ENCODE measurements at places on chromosomes 3 and 15.

DNA sequence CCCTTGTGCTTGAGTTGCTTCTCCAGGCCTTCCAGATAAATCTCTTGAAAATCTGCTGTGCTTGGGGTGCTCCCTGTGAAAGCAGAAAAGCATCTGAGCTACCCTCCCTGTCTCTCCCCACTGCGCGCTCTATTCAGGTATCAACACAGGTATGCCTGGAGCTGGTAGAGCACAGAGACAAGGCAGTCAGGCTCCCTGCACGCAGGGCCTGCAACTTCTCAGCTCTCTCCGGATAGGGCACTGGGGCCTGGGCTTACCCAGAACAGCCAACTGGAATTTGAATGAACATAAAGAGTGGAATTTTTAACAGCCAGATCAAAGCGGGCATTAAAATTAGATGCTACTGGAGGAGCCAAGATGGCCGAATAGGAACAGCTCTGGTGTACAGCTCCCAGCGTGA, 183.6 kb downstream of the XXYLT1 start:
- no peak for DNase-seq

DNA sequence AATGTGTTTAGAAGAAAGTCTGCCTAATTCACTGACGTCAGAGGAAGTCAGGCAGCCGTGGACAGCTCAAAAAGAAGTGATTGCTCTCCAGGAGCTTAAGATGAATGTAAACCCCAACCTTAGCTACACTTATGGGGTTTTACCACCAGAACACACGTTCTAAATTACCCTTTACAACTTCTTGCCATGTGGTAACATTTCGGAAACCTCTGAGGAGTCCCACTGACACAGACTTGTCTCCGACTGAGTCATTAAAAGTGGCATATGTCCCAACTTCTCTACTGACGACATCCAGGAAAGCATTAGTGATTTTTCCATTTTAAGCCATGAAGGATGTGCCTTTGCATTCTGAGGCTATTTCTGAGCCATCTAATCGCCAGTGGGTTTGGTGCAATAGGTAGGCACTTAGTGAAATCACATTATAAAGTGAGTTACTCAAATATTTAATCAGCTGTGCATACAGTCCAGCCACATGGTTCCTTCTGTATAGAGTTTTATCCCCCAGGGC, 32.4 kb downstream of the C2CD4A start:
- DNase-seq = no peak

- no peak for DNase-seq
Measured at GRCh38 chr3:66486202-66486601, 14.6 kb downstream of the LRIG1 start.

DNA sequence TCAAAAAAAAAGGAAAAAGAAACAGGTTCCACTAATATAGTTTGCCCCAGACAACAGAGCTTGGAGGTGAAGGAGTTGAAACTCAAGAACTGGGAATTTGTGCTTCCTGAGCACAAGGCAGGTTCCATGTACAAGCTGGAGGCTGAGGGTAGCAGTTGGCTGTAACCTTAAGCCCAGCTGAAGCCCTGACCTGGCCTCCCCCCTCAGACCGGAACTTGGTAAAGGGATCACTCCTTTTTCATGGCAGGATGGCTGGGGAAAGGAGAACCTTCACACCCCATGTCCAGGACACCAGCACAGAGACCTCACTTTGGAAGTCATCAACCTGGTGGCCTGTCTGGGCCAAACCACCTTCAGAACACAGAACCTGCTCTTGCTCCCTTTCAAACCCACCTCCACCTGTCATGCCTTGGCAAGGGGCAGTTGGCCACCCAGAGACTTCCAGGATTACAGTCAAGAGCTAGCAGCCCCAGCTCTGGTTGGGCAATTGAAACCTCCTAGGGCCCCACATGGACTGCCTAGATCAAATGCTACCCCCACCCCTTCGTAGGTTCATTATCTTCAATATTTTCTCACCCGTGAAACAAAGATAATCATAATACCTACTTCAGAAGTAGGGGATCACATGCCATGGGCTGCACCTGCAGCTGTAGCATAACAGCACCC, 3.5 kb downstream of the RPL29 start:
- DNase-seq = no peak

- no peak for DNase-seq
Measured at GRCh38 chr3:178455226-178455625, 81.0 kb upstream of the KCNMB2 start.

DNA sequence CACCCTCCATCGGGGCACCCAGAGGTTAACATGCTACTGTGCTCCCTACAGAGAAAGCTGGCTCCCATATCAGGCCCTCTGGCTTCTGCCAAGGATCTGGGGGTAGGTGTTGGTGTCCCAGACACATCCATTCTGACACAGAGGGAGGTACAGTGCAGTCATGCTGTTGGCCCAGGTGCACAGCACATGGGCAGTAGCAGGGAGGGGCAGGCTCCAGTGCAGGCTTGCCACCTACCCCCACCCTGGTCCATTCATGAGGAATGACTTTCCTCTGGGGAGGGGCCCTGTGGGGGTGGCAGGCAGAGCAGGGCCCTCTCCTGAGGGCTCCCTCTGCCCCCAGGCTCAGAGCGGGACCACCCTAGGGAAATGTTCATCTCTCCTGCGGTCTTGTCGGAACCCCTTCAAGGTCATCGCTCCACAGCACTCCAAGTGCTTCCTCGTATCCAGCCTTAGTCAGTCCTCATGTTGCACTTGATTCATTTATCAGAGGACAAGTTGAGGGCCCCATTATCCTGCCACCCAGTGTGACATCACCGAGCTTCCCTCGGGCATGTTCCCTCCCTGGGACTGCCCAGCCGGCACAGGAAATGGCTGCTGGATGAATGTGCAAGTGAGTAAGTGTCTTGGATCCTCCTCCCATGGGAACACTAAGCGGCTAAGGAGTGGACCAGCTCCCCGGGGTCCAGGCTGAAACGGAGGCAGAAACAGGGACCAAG, 10.0 kb downstream of the DUSP7 start:
- DNase-seq = no peak

GRCh38 chr15:56919609-56920366, 1.3 kb downstream of the TCF12 start:
- DNase-seq = peak; percentile 27

DNA sequence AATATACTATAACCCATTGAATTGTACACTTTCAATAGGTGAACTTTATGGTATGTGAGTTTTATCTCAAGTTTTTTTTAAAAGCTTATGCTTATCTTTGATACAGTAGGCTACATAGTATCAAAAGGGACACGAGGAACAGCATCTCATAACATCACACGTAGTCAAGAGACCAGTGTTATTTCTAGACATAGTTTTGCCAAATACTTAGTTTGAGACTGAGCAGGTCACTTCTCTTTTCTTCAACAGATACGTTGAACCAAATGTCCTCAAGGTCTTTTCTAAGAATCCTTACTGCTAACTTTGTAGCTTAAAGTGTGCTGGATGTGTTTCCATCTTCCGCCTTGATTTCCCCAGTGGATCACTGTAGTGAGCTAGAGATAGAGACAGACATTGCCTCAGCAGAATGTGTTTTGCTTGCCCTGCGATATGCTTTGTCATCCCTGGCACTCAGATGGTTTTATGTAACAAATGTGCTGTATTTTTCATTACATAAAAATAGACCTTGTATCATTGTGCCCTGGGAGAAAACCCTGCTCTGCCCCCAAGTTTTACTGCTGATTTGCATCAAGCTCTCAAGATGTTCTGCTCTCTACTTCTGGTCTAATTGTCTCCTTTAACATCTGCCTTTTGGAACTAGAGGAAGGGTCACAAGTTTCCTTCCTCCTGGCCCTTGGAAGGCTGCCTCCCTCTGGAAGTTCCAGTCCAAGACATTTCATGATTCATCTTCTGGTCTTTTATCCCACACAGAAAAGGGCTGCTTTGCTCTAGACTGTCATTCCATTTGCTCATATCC, 426.4 kb upstream of the RGMA start:
- DNase-seq = no peak

- no peak for DNase-seq
Measured at GRCh38 chr15:78761891-78762385, 49.3 kb downstream of the ADAMTS7 start.

- DNase-seq = no peak
Measured at GRCh38 chr3:78794431-78794830, 973.4 kb downstream of the ROBO1 start.

GRCh38 chr15:89500397-89501270, 4.3 kb upstream of the RHCG start:
- DNase-seq = no peak

DNA sequence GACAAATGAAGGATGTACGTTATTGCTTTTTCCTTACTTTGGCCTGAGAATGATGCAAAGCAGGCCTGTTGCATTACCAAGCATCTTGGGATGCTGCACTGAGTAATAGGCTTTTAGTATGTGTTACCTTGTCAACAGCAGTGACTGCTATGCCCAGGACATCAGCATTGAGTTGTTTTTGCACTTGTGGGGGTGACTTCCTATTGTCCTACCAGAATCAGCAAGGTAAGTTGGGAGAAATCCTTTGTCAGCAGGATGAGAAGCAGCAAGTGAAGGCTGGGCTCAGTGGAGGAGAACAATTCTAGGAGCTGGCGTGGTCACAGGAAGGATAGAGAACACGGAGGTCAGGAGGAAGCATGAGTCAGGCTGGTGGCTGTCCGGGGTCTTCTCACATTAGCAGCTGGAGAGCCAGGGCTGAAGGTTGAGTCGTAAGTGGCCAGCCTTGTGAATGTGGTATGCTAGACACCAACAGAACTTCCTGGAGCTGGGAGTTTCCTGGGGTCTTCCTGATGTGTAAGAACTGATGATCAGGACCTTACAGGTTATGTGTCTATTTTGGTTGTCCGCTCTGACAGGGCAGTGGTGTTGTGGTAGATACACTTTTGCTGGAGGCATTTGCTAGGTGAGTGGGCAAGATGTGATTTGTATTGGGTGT, 142.7 kb downstream of the FNDC3B start:
- no peak for DNase-seq

DNA sequence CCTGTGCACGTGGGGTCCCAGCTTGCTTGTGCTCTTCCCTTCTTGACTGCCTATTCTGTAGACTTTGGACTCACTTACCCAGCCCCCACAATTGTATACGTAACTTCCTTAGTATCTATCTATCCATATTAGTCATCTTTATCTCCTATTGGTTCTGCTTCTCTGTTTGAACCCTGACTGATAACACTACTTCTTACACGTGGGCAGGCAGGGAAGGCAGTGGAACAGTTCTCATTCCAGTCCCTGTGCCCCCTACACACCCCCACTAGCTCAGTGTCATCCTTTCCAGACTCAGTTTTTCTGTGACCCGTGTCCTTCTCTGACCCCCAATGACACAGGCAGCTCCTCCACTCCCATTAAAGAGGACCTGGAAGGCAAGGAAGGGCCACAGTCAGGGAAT, 74.2 kb upstream of the FBN1 start:
- DNase-seq = no peak

DNA sequence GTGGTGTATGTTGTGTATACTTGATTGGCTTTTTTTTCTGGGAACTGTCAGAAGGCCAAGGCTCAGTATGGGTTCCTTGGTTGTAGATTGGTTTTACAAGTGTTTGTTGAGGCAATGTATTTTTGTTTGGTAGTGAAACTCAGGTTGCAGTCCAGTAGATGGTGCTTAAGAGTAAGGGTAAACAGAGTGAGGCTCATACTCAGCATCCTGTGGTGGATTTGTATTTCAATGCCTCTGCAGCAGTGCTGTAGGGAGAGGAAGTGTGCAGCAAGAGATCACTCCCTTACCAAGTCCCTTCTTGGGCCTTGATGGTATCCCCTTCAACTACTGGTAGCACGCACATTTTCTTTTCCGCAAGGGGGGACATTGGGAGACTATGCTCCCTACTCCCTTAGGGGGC, 428.5 kb upstream of the CNTN3 start:
- DNase-seq = no peak

GRCh38 chr15:31238906-31239305, 87.7 kb upstream of the KLF13 start:
- no peak for DNase-seq

- DNase-seq = no peak
Measured at GRCh38 chr15:79978655-79979514, 7.9 kb upstream of the BCL2A1 start.

GRCh38 chr3:185813205-185813604, 11.6 kb downstream of the IGF2BP2 start:
- no peak for DNase-seq

DNA sequence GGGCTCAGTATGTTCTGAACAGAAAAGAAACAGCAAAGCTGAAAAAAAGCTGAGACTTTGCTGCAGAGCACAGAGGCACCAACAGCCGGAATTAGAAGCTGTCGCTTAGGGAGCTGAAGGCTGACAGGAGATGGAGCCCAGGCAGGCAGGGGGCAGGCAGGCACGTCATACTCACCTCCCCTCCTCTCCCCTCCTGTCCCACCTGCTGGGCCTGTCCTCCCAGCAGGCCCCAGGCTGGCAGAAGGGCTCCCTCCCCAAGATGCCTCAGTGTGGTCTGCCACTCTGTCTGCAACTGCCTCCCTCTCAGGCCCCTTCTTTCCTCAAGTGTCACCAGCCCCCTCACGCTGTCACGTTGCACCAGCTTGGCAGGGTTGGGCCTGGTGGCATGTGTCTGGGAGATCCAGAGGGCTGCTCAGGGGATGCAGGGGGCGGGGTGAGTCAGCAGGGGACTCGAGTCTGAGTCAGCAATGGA, 3.2 kb upstream of the ANKRD63 start:
- DNase-seq = peak; percentile 55

DNA sequence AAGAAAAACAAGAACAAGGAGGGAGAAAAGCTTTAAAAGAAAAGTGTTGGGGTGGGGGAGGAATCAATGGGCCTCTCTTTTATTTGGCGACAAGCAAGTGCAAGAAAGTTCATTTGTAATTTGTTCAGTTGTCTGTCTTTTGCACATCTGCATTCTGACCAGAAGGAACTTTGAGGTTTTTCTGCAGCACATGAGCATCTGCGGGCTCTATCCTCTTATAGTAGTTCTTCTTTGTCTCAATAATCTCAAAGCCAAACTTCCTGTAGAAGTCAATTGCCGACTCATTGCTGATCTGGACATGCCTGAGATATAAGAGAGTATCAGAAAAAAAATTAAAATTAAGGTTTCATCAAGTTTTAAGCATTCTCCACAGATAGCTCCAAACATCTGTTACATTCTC, 24.4 kb downstream of the NAA50 start:
- DNase-seq = no peak

DNA sequence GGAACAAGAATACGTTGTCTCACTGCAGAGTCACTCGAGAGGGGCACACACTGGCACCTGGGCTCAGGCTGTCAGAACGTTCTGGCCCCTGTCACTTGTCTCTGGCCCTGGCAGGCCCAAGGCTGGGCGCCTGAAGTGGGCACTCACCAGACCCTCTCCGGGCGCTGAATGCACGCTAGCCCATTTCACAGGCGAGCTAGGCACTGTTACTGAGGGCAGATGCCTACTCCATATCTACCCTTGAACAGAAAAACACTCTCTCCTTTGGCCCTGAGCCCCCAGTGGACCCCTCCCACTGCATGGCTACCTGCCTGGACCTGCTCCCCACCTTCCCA, 42.3 kb upstream of the IQSEC1 start:
- no peak for DNase-seq

DNA sequence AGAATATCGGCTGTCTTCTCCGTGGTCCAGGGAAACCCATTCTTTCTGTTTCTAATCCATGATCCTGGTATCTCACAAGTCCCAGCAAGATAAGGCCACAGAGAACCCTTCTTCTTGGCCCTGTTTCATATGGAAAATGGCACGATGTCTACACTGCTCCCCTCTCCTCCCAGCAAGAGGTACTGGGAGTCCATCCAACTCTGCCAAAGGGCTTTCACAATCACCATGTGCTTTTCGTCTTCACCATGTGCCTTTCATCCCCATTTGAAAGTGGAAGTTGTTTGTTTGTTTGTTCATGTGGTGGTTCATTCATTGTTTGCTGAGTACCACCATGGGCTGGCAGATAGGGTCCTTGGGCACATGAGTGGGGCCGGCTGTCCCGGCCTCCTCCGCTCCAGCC, 5.5 kb downstream of the ITIH3 start:
- DNase-seq = no peak
